ENCODE measurements at places on chromosomes 7 and 10.

DNA sequence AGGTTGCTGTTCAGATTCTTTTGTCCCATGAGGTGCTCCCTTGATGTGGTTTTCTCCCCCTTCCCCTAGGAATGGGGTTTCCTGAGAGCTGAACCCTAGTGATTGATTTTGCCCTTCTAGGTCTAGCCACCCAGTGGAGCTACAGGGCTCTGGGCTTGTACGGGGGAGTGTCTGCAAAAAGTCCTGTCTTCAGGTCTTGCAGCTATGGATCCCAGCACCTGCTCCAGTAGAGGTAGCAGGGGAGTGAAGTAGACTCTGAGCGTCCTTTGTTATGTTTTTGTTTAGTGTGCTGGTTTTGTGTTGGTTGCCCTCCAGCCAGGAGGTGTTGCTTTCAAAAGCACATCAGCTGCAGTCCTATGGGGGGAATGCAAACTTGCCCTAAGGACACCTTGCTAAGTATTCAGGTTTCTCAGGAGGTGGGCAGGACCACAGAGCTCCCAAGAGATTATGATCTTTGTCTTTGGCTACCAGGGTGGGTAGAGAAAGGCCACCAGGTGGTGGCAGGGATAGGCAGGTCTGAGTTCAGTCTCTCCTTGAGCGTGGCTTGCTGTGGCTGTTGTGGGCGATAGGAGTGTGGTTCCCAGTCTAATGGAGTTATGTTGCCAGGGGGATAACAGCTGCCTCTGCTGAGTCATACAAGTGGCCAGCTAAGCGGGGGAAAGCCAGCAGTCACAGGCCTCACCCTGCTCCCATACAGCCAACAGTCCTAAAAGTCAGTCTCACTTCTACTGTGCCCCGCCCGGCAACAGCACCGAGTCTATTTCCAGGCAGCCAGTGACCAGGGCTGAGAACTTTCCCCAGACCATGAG lies 92.4 kb upstream of the JCAD start:
- peak; percentile 97 for DNase-seq

DNA sequence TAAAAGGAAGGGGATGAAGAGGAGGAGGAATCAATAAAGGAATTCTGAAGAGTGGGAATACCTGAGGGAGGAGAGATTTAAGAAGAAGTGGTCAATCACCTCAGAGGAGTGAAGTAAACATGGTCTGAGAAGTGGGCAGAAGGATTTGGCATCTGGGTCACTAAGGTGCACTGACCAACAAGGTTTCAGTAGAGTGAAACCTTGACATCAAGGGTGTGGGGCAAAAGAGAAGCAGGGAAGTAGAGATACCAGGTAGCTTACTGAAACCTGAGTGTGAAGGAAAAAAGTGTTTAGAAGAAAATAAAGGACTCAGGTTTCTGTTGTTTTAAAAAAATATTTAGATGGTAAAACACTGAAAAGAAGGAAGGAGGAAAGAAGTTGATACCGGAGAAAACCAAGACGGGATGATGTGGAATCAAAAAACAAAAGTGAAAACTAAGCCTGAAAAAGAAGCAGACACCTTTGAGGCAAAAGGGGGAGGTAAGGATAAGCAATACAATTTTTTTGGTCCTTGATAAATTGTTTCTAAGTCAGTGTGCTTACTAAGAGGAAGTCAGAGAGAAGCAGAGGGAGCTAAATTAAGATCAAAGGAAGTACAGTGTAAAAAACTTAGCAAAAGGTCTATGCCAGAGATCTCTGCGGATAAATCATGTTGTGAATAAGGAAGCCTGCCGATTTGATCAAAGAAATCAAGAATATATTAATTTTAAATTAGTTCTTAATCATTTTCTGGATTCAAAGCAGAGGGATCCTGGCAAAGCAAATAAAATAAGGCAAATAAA lies 137.2 kb upstream of the GPR22 start:
- DNase-seq = no peak

DNA sequence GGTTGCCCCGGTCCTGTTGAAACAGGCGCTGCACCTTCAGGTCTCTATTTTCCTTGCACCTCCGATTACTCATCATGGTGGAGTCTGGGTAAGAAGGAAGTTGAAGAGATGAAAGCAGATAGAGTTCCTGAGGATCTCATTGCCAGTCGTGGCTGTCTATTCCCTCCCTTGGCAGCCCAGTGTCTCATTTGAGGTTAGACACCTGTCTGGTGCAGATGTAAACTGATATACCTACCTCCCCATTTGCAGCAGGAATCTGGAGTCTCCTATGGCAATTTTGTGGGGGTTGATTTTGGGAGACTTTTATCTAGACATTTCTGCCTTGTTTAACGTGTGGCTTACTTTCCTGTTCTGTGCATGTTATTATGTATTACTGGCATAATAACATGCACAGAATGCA lies 212.1 kb downstream of the BICC1 start:
- no peak for DNase-seq

DNA sequence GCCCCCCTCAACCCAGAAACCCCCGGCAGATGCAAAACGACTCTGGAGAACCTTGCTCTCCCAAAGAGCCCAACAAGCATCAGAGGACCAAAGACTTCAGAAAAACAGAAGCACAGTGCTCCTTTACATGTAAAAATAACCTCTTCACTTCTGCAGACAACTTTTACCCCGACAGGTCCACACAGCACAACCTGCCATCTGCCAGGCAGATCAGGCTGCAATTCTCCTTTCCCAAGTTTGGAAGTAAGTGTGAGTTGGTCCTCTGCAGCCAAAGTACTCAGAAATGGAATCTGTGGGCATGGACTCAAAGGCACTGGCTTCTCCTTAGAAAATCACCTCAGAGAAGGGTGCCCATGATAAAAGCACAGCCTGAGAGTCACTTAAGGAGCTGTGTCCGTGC lies 26.0 kb downstream of the DOCK4 start:
- DNase-seq = no peak

DNA sequence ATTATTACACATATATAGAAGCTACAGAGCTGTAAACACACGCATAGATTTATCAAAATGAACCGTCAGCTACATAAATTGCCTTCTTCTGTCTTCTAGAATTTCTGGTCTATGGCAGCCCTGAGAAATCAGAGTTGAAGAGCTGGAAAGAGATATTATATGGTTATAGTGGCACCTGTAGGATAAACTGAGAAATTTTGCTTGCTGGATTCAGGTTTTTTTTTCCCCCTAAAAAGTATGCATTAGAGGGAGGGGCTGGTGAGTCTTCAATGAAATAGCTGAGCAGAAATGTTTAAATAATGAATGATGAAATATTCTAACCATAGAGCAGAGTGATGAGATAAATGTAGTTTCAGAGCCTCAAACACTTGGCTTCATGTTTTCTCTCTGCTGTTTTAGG lies 78.0 kb upstream of the DYNC1I1 start:
- DNase-seq = no peak

DNA sequence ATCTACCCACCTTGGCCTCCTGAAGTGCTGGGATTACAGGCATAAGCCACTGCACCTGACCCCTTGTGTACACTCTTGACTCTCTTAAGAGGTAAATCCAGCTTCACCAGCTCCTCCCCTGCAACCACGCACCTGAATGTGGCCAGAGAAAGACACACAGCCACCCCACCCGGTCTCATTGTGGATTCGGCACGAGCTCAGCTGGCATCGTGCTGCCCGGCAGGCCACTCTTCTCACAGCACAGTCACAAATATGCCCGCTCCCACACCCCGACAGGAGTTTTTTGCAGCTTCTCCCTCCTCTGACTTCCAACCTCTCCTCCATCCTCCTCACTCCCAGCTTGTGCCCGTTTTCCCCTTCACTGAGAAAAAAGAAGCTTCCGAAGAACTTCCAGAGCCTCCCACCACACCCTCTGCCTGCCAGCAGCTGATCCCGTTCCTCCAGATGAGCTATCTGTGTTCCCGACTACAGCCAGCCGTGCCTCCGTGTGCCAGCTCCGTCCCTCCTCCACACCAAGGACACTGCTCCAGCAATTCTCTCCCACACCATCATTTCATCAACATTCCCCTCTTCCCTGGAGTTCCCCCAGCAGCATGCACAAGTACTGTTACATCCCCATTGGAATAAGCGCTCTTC lies 8.0 kb upstream of the SMARCD3 start:
- no peak for DNase-seq

GRCh38 chr10:99337311-99337811 lies 8.2 kb downstream of the CNNM1 start:
- DNase-seq = no peak

- DNase-seq = peak; percentile 69
These were observed 1.8 kb downstream of the FRAT2 start for GRCh38 chr10:97332591-97333350.

DNA sequence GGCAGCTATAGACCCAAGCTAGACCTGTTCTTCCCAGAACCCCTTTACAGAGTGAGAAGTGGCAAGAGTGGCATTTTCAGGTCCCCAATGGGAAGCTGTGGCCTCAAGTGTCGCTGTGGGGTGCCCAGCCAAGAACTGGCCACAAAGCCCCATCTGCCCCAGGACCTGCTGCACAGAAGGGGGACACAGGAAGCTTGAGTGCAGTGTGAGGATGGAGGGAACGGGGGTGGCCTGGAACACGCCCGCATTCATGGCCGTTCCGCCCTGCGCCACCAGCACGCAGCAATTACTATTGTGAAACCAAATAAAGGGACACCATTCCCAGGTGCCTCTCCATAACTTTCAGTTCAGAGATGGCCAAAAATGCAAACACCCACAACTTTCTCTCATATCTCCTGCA lies 237.6 kb upstream of the TCERG1L start:
- no peak for DNase-seq

- DNase-seq = no peak
These were observed 33.6 kb downstream of the AOAH start for GRCh38 chr7:36690514-36691187.

DNA sequence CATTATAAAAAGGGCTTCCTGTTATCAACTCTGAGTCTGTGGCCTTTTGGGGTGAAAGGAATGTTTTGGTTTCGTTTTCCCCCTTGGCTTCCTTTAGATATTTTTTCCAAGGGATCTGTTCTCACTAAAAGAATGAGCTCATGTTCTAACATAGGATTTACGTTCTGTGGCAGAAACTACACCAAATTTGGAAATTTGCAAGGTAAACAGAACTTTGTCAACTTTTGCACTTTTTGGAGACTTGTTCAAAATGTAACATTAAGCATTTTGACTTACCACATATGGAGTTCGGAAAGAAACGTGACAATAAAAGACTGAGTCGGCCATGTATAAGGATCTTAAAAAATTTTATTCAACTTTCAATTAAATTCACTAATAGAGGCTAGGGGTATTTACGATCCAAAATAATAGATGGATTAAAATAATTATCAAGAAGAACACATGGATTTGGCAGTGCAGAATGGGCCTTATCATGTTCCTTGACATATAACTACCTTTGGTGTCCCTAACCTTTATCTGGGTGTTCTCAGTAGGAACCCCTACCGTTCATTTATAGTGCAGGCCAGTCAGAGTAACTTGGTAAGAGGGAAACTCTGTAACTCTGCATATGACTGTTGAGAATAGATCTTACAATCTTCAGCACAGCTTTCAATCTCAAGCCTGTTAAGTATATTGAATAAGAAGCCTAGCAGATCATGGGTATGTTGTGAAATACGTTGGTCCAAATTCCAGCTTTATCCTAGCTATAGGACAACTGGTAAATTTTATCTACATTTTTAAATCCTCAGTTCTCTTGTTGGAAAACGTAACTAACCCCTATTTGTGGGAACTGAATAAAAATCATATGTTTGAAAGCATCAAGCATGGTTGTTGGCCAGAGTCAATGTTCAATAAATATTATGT lies 11.8 kb downstream of the CPED1 start:
- peak; percentile 62 for DNase-seq

GRCh38 chr7:81608748-81609382 lies 161.0 kb downstream of the HGF start:
- no peak for DNase-seq

DNA sequence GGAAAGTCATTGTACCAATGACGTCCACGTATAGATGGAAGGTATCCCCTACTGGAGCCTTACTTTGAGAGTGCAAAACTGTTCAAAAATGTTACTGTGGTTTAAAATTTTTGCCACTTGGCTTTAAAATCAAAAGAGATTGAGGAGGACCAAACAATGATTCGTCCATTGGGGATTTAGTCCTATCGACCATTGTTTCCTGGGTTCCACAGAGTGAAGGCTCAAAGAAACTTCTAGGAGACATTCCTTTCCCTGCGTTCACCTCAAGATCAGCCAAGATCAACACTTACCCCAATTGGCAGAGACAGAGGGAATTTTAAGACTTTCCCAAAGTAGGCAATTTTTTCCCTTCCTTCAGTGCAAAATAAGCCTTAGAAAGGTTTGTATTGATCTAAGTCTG lies 152.3 kb downstream of the NEBL start:
- no peak for DNase-seq

- peak; percentile 10 for DNase-seq
These were observed 782 bp downstream of the IFIT5 start for GRCh38 chr10:89414879-89415821.

- DNase-seq = no peak
These were observed 39.2 kb upstream of the TES start for GRCh38 chr7:116171094-116171493.

GRCh38 chr10:110226926-110227641 lies 19.7 kb downstream of the MXI1 start:
- DNase-seq = no peak

GRCh38 chr7:144842377-144842851 lies 6.6 kb upstream of the TPK1 start:
- no peak for DNase-seq

- no peak for DNase-seq
These were observed 43.8 kb downstream of the PTPN12 start for GRCh38 chr7:77580762-77581350.

DNA sequence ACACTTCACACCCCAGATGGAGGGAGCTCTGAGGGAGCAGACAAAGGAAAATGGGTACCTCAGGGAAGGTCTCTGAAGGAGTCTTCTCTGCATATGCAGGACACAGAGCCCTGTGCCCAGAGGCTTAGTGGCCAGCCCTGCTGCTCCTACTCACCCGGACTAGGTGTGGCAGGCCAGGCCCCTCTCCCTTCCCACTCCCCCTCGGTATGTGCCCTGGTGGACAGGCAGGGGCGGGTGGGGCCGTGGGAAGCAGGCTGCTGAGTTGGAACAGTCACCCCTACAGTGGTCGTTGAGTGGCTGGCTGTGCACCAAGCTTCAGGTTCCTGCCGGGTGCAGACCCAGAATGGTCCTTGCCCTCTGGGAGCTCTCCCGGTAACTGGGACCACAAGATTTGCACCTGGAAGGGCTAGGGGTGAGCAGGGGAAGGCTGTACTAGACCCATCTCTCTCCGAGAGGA lies 68.6 kb downstream of the ZMIZ1 start:
- no peak for DNase-seq

DNA sequence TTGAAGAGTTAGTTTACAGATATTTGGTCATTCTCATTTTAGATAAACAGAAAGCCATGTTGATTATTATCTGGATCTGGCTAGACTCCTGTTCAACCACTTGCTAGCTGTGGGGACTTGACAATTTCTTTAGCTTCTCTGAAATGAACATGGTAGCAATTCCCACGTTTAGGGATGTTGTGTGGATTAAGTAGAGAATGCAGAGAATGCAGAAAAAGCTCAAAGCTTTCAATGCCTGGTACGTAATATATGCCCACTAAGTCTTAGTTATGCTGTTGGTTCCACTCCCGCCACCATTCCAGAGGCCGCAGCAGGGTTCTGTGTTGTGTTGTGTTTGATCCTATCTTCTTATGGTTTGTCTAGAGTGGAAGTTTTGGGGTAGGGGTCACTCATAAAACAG lies 39.2 kb upstream of the RPA3 start:
- no peak for DNase-seq
